ENCODE measurements at places on chromosomes 12 and 14.

GRCh38 chr14:92892589-92892988, 30.4 kb upstream of the CHGA start:
- no peak for DNase-seq

DNA sequence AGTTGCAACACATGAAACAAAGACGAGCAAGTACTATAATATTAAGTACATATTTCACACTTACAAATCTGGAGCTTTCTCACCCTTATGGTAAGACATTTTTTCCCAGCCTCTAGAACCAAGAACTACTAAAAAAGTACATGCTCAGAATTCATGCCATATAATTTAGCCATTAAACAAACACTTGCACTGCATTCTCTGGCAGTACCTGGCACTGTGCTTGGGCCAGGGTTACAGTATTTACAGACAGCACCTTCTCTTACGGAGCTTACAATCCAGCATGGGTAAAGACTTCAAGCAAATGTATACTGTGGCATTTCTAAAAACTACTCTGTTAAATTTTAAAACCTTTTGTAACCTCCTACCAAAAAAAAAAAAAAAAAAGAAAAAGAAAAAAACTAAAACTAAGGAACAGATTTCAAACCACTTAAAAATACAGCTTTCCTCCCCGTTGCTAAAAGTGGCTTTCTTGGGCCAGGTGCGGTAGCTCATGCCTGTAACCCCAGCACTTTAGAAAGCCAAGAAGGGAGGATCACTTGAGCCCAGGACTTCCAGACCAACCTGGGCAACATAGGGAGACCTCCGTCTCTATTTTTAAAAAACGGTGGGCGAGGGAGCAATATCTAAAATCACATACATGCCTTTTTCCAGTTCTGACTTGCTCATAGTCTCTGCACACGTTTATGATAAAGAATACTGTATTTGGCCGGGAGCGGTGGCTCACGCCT, 956 bp downstream of the GNPTAB start:
- no peak for DNase-seq

- DNase-seq = no peak
Measured at GRCh38 chr12:12561371-12562015, 1.2 kb downstream of the DUSP16 start.

GRCh38 chr12:12714276-12715021, 2.7 kb upstream of the CDKN1B start:
- DNase-seq = no peak

GRCh38 chr12:111430433-111431353, 25.0 kb downstream of the SH2B3 start:
- no peak for DNase-seq

DNA sequence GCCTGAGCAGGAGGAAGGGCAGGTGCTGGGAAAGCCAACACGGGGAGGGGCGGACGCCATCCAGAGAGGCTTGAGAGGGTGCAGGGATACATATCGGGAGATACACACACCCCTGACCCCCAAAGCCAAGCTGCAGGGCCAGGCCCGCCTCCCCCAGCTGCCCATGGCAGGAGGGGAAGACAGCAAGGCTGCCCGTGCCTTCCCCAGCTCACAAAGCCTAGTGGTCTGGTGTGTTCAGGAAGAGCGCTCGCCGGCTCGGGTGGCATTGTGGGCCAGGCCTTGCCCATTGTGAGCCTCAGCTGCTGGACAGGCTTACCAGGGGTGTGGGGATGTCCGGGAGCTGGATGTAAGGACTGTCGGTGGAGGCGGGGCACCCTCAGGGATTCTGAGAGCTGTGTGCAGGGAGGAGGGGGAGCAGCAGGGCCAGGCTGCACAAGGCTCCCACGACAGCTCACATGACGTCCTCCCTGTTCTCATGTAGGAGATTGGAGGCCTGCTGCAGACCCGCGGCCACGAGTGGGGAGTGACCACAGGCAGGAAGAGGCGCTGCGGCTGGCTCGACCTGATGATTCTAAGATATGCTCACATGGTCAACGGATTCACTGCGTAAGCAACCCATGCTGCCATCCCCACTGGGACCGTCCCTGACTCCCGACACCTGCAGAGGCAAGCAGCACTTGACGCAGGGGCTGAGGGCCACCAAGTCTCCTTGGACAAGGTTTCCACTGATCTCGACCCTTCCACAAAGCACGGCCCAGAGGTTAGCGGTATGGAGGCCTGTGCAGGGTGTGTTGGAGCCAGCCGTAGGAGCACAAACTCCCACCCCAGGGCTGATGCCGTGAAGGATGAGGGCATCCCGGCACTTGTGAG, 10.1 kb upstream of the SIVA1 start:
- DNase-seq = no peak

- no peak for DNase-seq
Measured at GRCh38 chr12:121494093-121494787, 86.6 kb downstream of the KDM2B start.

GRCh38 chr14:21048638-21049037, 6.5 kb downstream of the RNASE7 start:
- no peak for DNase-seq

DNA sequence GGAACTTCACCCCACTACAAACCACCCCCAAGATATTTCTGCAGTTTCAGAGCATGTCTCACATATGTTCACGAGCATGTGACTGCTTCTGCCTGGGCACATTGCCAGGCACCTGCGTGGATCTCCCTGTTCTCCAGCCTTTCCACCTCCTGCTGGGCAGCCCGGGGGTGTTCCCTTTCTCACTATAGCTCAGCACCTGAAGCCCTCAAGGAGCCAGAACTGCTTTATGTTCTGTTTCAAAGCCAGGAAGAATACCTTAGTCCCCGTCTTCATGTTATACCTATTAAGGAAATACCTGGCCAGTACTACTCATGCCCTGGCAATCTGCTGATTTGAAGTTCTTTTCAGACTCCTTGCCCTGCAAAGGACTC, 4.2 kb upstream of the FGF6 start:
- no peak for DNase-seq

DNA sequence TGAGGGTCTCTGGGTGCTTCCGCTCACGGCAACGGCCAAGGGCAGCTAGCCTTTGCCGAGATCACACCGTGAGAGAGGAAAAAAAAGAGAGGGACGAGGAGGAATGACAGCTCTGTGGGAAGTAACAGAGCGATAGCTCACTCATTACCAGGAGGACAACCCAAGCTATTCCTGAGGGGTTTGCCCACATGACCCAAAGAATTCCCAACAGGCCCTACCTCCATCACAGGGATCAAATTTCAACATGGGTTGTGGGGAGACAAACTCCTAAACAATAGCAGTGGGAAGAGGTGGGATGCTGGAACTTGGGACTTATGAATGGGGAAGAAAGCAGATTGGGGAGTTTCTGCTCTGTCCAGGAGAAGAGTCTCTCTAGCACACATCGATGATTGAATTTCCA, 180.6 kb downstream of the LRRK2 start:
- DNase-seq = peak; percentile 5

- DNase-seq = no peak
Measured at GRCh38 chr12:100186071-100186470, 14.5 kb upstream of the ACTR6 start.

- DNase-seq = no peak
Measured at GRCh38 chr12:2287151-2287550, 234.4 kb downstream of the CACNA1C start.

- no peak for DNase-seq
Measured at GRCh38 chr12:79358716-79359300, 332.0 kb downstream of the PAWR start.

GRCh38 chr12:110857528-110857927, 10.7 kb downstream of the CCDC63 start:
- no peak for DNase-seq

DNA sequence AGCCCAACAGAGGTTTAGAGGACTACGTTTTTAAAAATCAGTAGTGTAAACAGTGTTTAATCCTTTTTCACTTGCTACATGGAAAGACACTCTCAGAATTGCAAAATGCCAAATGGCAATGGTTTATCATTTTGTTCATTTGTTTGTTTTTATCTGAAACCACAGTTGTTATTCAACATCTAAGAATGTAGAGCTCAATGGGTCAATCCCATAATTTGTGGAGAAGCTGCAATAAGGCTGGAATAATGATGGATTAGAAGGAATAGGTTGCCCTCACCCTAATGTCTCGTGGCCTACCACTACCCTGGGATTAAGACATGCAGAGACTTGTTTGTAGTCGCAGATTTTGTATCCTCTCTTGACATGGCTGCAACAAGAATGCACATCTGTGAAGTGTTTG, 115.7 kb downstream of the LLPH start:
- DNase-seq = no peak

DNA sequence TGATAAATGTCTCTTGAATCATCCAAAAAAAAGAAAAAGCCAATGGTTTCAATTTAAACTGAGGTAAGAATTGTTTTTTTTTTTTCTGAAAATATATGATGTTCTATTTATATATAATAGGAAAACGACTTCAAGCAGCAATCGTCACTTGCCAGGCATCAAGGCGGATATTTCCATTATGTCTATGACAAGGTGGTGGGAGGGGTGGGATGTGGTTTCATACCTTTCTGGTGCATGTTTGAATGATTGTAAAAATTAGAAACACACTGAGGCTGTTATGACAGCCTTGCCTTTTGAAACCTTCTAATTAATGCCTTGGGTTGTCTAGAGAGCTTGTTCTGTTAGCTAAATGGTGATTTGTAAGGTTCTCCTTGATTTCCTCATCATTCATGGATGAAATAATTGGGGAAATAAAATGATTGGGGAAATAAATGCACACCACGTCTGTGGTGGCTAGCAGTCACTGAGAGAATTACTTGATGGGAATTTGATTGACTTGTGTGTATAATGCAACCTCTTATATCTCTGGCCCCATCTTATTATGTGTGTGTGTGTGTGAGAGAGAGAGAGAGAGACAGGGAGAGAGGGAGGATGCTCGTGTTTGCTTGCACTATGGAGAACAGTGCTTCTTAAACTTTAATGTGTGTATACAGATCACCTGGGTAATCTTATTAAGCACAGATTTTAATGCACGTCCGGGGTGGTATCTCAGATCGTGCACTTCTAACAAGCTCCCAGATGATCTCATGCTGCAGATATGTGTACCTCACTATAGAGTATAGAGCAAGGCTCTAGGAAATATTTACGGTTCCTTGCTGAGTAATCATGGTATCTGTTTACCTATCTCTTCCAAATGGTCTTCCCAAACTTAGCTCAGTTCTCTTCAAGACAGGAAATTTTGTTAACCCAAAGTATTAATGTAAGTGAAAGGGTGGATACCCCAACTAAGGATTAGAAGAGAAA, 502.6 kb downstream of the DIO2 start:
- DNase-seq = no peak

- no peak for DNase-seq
Measured at GRCh38 chr12:68910128-68910527, 22.8 kb downstream of the CPM start.

DNA sequence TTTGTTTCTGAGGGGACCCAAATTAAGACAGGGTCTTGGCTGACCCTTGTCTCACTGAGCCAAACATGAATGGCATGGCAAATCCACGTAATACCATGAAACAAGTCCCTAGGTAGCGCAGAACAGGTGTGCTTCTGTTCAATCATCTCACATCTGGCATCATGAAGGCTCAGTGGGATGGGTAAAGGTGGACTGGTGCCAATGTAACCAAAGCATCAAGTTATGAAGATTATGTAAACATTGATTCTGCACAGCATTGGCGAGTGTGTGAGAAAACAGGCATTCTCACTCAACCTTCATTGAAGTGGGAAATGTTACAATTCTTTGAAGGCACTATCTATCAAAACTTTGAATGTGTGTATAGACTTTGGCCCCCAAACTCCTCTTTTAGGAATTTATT, 41.9 kb downstream of the PTGER2 start:
- no peak for DNase-seq

- no peak for DNase-seq
Measured at GRCh38 chr14:91320266-91320665, 75.8 kb upstream of the GPR68 start.

GRCh38 chr12:100221523-100221922, 20.9 kb downstream of the ACTR6 start:
- DNase-seq = no peak

DNA sequence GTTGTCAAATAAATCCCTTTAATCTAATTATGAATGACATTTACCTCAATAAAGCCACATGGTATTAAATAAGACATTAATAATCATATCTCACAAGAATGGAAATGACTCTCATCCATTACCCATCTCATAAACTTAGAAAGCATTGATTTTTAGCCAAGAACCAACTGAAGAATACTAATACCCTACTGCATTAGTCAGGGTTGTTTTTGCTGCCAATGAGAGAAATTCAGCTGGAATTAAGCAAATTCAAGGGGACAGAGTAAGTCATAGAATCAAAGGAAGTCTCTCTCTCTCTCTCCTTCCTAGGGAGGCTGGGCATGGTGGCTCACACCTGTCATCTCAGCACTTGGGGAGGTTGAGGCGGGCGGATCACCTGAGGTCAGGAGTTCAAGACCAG, 41.6 kb downstream of the NDUFA12 start:
- no peak for DNase-seq

GRCh38 chr14:89640141-89640540, 223.1 kb upstream of the FOXN3 start:
- DNase-seq = no peak

DNA sequence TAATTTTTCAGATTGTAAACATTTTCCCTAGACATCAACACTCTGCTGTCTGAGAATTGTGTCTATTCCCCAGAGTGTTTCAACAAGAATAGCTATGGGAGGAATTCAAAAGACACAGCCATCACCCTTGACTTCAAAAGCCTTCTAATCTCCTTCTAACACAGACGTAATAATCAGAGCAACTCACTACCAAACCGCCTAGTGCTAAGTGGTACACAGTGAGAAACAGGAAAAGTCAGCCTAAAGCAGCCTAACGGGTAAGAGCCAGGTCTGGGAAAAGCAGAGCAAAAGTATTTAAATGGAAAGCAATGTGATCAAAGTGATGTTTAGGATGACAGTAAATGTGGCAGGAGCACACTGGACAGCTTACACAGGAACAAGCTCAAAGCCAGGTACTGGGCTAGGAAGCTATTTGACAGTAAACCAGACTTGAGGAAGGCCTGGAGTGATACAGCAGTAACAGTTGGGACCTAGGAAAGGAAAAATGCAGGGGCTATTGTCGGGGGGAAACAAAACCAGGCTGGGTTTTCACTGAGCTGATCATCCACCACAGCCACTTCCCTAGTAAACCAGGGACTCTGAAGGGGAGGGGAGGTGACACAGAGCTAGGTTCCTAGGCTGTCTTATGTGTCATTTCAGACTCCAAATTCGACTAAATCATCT, 29.4 kb downstream of the CORO1C start:
- no peak for DNase-seq

DNA sequence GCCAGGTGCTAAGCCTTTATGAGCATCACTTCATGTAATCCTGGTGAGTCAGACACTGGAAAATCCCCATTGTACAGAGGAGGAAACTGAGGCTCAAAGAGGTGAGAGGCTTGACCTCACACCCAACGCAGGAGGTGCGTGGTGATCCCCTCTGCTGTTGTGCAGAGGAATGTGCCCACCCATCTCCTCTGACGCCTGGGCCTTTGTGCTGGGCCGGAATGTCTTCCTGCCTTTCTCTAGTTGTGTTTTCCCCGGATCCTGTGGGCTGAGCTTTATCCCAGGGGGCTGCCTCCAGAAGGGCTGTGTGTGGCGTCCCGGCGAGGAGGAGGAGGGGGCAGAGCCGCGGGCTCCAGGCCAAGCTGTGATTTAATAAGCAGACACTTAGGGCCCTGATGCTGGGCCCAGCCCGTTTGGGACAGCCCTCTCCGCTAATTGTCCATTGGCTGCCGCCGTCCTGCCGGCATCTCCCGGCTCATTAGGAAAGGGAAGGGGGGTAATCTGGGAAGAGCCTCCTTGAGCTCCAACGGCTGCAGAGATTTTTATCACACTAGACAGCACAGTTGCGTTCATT, 653.6 kb downstream of the MED13L start:
- DNase-seq = no peak
